ENCODE measurements at places on chromosomes 3 and 15. TPM values are rescaled to one million over a fixed set of nuclear protein-coding genes. Genes with fewer than 3 reads are reported as not detected.

DNA sequence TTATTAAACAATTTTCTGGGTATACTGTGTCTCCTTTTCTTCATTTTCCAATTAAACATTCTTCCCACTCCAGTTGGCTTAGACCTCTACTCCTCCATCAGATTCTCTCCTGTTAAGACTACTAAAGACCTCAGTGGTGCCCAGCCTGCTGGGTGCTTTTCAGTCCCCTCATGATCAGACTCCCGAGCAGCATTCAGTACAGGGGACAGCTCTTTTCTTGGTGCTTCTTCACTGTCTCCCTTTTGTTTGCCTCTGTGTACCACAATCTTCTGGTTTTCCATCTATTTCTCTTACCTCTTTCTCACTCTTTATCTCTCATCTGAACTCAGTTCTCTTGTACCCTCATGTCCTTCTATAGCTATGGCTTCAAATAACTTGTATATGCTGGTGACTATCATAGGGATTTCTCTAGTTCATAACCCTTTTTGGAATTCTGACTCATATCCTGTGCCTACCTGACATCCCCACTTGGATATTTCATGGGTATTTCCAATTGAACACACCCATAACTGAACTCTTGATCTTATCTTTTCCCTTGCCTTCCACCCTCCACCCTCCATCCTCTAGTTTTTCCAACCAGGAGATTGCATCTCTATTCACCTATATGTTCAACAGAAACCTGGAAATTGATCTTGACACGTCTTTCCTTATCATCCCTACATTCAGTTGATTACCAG lies 55.6 kb upstream of the ABHD10 start:
- no peak for DNase-seq

GRCh38 chr3:177603148-177603603 lies 405.9 kb upstream of the TBL1XR1 start:
- DNase-seq = no peak

GRCh38 chr15:71345186-71345585 lies 229.9 kb downstream of the THSD4 start:
- DNase-seq = no peak

- no peak for DNase-seq
Measured at GRCh38 chr3:186526256-186526606, 17.9 kb downstream of the CRYGS start.

DNA sequence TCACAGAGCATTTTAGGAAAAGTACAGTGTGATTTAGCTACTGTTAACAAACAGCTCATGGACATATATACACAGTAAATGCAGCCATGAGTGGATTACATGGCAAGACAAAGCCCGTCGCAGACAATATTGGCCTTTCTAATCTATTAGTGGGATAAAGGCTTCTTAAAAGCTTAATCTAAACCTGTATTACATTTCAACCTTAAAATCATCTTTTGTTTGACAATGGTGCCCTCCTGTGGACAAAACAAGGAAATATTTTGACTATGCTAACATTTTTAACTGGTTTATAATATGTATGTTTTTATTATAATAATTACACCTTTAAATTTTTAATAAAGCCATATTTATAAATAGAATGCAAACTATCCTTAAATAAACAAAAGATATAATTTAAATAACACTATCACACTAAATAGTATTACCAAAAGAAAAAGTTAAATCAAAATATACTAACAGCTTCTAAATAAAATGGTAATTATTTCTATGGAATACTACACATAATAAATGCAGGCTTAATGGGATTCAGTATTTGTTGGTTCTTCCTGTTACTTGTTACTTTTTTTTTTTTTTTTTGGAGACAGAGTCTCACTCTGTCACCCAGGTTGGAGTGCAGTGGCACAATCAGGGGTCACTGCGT lies 38.6 kb downstream of the TAFA4 start:
- DNase-seq = no peak

GRCh38 chr3:10004960-10005564 lies 18.4 kb upstream of the EMC3 start:
- DNase-seq = no peak

- no peak for DNase-seq
Measured at GRCh38 chr3:118527514-118528044, 507.1 kb downstream of the IGSF11 start.

DNA sequence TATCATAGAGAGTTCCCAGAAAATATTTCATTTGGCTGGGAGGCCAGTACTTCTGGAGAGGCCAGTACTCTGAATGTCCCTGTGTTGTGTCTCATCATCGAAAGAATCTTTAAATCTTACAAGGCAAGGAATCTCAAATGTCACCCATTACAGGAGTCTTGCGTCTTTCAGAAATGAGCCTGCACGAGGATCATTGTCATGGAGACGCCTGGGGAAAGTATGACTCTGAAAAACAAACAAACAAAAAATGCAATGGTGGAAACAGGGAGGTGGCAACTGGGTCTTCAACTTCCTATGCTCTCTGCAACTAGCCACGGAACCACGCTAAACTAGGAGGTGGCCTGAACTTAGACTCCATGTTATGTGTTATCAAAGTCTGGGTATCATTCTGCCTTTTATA lies 804.6 kb downstream of the EPHA3 start:
- no peak for DNase-seq

- no peak for DNase-seq
Measured at GRCh38 chr3:33231756-33232465, 13.3 kb upstream of the SUSD5 start.

DNA sequence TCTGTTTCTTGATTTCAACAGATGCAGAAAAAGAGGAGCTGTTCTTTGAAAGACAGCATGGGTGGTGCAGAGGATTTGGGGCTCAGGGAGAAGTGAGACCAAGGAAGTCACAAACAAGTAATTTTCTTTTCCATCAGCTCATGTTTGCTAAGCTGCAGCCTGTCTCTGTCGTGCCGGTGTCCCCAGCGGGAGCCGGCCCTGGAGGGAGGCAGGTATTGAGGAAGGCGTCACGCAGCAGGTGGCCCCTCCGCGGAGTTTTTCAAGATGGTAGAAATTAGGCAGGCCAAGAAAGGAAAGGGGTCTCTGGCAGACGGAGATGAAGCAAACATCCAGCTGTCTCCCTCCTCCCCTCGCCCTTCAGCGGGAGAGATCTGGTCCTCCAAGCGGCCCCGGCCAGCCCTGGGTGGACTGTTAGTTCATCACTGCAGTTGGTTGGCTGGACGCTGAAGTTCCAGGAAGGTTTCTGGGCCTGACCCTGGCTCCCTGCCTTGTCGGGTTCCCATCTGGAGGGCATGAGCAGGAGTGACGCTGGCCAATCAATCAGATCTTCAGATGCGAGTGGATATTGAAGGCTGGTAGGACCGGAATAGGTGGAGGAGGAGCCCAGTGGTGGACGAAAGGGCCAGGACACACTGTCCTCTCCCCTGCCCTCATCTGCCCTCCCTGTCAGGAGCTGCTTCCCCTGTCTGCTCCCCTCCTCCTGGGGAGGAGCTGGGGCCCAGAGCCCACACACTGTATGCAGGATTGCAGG lies 27.7 kb upstream of the MUC4 start:
- no peak for DNase-seq

- no peak for DNase-seq
Measured at GRCh38 chr15:35023804-35024203, 35.7 kb upstream of the ZNF770 start.

- no peak for DNase-seq
Measured at GRCh38 chr3:56864090-56864489, 62.3 kb upstream of the ARHGEF3 start.

DNA sequence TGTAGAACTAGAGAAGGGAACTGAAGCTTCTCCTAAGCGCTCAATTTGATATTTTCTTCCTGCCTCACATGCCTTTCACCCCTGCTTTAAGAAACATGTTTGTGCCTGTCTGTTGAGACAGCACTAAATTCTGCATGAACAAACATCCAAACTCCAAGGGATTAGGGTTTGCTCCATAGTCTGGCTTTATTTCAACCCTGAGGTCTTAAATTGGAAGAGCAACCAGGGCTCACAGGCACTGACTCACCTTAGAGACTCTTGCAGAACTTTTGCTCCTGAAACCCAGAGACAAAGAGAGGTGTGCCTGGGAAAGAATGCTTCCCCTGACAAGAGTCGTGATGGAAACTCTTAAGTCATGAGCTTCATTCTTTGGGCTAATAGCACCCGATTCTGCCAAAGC lies 393.9 kb upstream of the MCTP2 start:
- DNase-seq = no peak

DNA sequence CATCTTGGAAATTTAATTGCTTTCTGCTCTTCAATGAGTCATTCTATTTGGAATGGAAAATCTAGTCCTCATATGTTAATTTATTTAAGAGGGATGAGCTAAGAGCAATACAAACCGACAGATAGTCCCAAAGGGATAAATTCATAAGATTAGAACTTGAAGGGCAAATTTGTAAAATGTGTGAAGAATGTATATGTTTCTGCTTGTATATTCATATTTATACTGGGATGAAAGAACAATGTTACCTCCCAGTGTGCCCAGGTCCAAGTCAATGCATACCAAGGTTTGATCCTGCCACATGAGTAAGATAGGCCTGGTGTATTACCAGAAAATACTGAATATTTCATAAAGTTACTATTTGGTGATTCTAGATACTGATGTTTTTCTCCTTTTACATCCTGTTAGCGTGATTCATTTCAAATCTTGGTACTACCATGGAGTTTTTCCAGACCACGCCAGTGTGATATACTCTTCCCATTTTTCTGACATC lies 255.6 kb upstream of the SEMA6D start:
- no peak for DNase-seq

GRCh38 chr15:101173233-101174119 lies 78.4 kb downstream of the CHSY1 start:
- DNase-seq = no peak

Gene STRIT1
- total RNA-seq = not detected

Gene ZDHHC23
- 3.5 TPM for total RNA-seq

Gene CCDC39
- total RNA-seq = not detected

Gene FANCD2
- total RNA-seq = 40.7 TPM

Gene LCTL
- total RNA-seq = 0.23 TPM
